AG10803 (cell line): ENCODE measurements at places on chromosomes 11 and 22.

GRCh38 chr22:40050258-40050657 lies 55.5 kb downstream of the FAM83F start:
- no peak for DNase-seq

DNA sequence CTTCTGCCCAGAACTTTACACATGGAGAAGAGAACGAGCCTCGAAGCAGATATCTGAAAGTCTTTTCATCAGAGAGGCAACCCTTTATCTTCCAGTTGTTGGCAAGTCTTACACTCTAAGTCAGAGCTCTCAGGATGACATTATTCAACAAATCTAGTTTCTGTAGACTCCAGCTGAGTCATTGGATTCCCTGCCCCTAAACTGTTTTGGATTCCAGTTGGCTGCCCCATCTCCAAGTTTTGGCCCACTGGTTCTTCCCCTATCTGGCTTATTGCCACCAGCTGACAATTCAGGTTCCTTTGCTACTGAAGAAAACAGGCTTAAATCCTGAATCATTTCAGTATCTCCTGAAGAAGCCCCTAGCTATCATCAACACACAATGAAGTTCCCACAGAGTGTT lies 14.2 kb downstream of the SAAL1 start:
- DNase-seq: peak; percentile 6

GRCh38 chr22:48556222-48556621 lies 1271.5 kb downstream of the BRD1 start:
- no peak for DNase-seq

DNA sequence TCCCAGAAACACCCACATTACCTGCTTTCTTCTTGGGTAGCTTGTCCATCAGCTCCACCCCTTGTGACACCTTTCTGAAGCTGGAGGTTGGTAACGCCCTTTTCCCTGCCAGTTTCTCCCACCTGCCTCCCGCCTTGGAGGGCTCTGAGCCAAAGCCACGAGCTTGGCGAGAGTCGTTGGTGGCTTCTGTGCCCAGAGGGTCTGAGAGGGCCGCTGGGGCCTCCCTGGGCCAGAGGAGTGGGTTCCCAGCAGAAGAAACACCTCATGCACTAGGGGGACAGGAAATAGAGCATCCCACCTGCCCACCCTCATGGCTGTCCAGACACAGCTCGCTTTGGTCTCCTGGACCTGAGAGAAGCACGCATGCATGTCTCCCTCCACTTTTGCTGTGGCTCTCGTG lies 37.9 kb downstream of the B3GAT1 start:
- DNase-seq: no peak

DNA sequence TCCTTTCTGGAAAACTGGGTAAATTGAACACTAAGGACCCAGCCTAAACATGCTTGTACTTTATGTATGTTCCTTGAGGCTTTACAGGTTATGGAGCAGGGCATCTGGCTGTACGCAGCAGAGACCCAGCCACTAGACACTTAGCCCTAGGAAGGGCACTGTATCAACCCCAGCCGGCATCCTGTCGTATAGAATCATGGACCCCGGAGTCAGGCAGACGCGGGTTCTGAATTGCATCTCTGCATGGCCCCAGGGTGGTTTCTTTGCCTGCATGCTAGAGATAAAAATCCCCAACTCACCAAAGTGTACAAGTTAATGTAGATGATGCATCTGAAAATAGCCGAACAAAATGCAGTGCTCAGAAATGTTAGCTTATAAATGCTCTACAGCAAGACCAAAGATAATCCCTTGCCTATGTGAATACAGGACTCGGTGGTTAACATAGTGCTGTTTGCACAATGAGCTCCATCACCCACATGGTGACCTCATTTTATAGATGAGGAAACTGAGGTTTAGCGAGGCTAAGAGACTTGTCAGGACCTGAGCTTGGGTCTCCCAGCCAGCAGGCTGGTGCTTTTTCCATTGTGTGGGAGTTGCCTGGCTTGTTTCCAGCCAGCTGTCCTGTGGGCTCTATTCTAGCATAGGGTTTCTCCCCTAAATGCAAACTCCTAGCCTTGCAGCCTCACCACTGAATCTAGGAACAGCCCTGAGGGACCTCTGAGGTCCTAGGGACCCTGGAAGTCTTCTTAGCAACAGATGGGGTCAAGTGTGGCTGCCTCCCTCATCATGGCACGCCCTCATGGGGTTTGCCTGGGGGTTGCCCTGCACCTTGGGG lies 7.3 kb downstream of the CD6 start:
- DNase-seq: no peak

DNA sequence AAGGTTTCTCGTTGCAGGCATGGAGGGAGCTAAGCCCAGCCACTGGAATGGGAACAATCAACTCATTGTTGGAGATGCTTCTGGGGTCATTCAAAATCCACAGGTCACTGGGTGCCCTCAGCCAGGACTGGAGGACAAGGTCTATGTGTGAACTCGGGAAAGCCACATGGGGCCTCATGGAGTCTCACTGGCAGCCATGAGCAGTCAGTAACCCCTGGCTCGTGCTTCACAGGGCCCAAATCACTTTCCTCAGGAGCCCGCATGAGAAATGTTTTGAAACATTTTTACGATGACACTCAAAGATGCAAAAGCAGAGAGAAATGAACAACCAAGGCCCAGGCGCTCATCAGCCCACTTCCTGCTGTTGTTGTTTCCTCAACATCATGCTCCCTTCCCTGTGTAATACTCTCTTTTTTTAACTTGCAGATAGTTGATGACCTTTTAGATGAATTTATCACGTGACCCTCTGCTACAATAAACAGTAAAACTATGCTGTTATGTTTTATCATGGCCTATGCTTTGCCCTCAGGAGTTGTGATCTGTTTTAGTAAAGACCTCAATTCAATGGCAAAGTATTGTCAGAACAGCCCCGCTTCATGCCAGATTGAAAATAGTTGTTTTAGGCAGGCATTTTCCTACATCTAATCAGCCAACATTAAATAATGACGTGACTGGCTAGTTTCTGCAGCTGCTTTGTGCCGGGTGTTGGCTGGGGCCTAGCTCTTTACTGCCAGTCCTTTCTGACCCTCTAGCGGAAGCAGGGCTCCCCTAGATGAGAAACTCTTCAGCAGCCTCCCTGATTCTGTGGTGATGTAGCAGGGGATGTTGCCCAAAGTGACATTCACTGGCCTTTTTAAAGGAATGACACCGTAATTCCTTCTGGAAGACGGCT lies 39.7 kb downstream of the ADAMTS15 start:
- DNase-seq: no peak

DNA sequence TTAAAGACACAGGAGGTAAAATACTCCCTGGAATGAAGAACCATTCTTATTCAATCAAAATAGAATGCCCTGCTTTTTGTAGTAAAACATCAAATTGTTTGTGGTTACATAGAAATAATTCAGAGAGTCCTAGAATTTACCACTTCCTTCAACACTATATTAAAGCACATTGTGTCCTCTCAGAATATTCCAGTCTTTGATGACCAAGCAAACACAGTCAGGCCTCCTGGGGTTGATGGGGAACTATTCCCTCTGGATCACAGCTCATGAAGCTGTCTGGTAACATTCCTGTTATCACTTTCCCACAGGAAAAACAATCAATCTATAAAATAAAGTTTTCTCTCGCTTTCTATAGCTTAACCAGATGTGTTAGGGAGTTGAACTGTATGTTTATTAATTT lies 389.3 kb downstream of the KCNA4 start:
- DNase-seq: no peak

GRCh38 chr22:45805413-45805812 lies 133.8 kb downstream of the ATXN10 start:
- DNase-seq: peak; percentile 33
